CD8-positive, alpha-beta memory T cell (primary cell): ENCODE measurements at places on chromosomes 4 and X.

- DNase-seq = no peak
These were observed 4.4 kb upstream of the SOWAHB start for GRCh38 chr4:76902233-76902890.

- no peak for DNase-seq
These were observed 14.1 kb upstream of the RHOXF2 start for GRCh38 chrX:120144178-120144844.

GRCh38 chr4:140764785-140765392 is 8.7 kb upstream of the TBC1D9 start:
- no peak for DNase-seq

DNA sequence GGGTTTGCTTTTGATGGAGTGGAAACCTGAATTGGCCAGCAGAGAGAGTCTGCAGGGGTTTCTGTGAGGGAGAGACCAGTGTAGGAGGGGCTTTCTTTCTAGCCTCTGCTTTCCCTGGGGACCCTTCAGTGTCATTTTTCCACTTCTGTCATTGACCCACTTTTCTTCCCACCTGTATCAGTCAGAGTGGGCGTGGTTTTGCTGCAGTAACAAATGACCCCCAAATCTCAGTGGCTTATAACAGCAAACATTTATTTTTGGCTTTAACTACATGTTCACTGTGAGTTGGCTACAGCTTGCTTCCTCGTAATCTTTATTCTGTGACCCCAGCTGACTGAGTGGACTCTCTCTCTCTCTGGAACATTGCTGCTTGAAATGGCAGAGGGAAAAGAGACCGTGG is 25.6 kb upstream of the PTTG2 start:
- no peak for DNase-seq

GRCh38 chr4:118954246-118954645 is 65.6 kb downstream of the SYNPO2 start:
- DNase-seq = no peak

DNA sequence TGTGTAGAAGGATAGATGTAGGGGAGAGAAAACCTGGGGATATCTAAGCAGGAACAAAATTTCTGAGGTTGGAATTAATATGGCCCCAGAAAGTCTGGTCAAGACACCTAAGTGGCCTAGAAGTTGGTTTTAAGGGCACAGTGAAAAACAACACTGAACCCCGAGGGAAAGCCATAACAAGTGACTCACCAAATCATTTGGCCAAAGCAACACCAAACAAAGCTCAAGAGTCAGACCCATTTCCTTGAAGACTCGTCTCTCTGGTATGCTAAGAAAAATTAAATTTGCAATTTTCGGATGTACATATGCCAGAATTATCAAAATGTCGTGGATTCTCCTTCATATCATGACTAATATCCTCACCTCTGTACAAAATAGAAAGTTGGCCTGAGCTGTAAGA is 162.9 kb downstream of the SMIM20 start:
- DNase-seq = no peak

DNA sequence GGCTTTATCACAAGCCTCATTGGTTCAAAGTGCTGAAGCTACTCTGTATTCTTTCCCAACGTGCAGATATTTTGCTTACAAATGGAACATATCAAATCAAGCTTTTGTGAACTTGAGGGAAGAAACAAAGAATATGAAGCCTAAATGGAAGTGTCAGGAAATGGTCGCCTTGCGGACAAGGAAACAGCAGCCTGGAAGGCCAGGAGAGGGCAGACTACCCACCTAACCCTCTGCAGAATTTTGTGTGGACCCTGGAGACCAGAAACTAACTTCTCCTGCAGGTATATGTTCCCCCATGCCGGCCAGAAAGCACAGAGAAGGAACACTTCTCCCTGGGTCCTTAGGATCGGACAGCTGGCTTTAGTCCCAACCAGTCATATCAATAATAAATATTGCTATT is 1425.8 kb downstream of the PCDH7 start:
- DNase-seq = no peak

DNA sequence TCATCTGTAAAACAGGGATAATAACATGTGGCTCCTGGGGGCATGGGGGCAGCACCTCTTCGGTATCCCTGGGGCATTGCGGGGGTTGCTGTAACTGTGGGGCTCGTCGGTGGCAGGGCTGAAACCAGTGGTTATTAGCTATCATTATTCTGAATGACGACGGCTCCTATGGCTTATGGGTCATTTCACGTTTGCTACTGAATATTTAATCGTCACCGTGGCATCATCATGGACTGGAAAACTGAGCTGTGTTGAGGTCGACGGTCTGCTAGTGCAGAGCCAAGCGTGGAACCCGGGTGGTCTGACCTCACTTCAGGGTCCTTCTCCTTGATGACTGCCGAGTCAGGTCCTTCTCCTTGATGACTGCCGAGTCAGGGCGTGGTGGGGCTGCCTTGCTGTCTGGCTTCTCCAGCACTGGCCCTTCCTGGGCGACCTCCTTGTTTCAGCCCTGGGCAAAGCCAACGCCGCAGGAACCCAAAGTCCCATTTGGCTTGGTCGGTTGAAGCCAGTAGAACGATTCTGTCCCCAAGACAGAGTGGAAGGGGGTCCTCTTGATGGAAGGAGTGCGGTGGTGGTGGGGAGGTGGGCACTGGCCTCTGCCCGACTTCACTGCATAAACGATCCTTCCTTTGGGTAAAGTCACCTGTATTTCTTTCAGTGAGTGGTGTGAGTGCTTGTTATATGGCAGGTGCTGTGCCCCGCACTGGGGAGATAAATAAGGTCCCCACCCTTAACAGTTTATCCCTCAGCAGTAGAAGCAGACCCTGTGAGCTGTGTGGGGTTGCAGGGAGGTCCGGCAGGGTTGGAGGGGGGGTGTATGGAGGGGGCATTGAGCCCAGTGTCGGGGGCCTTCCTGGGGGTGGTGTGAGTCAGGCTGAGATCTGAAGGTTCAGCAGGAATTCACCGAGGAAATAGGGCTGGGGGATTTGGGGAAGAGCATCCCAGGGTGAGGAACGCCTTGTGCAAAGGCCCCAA is 40.8 kb downstream of the PSAPL1 start:
- no peak for DNase-seq

DNA sequence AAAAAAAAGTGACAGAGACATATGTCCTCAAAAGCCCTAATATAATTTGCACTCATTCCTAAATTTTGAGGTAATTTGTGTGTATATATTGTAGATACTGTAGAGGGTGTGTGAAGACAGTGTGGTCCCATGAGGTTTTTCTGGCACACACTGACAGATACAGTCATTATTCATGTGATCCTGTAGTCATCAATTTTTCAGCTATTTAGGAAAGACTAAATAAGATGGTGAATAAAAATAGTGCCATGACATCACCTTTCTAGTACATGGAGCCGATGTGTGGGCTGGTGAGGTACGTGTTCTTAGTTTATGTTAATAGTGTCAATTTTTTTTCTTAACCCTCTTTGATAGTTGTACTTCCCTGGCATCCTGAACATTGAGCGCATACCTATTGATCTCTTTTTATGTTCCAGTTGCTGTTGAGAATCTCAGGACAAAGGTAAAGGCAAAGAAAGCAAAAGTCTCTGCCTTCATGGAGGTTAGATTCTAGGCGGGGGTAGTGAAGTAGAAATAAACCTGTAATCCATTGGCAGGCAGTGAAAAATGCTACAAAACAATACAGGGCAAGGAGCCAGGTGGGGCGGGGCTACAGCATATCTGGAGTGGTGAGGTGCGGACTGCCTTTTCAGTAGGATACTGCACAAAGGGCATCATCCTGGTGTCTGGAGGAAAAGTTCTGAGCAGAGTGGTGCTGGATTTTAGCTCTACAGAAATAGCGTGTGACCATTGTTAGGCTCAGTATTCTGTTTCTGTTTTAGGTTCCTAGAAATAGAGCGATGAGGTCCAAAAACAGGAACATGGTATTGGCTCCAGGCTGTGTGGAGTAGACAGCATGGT is 93.8 kb downstream of the ARHGAP10 start:
- DNase-seq = no peak

DNA sequence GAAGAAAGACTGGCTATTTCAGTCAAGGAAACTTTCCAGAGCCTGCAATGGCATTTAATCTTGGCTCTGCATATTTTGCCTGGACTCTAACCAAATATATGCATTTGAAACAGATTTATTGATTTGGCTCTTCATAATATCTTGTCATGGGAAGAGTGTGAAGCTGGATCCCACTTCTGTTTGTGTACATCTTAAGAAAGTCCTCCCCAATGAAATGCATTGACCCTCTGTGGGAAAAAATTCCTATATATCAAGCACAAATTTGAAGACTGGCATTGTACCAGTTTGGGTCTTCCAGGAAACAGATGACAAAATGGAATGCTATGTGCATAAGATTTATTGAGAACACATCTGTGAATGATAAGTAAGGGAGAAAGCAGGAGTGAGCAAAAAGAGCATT is 897.3 kb upstream of the TENM3 start:
- no peak for DNase-seq

GRCh38 chr4:87950936-87951511 is 24.5 kb upstream of the SPP1 start:
- no peak for DNase-seq

- DNase-seq = no peak
These were observed 64.4 kb upstream of the ENPEP start for GRCh38 chr4:110411574-110412011.
